Right atrium auricular region (tissue), 2 donors: ENCODE measurements at places on chromosomes 5 and 9. TPM values are rescaled to one million over a fixed set of nuclear protein-coding genes. Genes with fewer than 3 reads are reported as not detected.

NDFIP1 gene
- 69.3 TPM for total RNA-seq

MYMK gene
- total RNA-seq: not detected

IL3 gene
- total RNA-seq: not detected

TNFSF8 gene
- total RNA-seq: 0.22 TPM

SLC34A1 gene
- total RNA-seq: not detected

CDH12 gene
- total RNA-seq: not detected

PHF24 gene
- total RNA-seq: 0.67 TPM

HEMGN gene
- 0.63 TPM for total RNA-seq

FOXD4L6 gene
- not detected for total RNA-seq

PHF2 gene
- total RNA-seq: 24.7 TPM

MARCOL gene
- total RNA-seq: not detected

DNA sequence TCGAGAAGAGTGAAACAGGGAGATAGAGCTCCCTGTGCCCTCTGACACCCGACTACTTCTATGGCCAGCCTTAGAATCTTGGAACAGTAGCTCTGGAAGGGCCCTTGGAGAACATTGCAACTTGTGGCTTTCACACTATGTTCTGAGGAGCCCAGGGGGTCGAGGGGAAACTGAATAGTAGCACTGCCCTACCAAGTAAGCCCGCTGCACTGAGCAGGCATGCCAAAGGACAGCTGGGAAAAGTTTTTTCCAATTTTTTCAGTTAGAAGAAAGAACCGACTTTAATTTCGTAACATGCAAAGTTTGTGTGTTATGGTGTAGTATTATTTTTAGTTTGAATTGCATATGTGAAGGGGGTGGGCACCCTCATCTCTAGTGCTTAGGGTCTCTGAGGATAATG lies 10.9 kb downstream of the SMIM3 start:
- H3K27me3 ChIP-seq: no peaks in the 10 kb centered on the region
- no peaks in the 10 kb centered on the region for H3K4me1 ChIP-seq
- H3K4me3 ChIP-seq: no peak overlapping the region
- no peak overlapping the region for H3K27ac ChIP-seq
- DNase-seq: no peak

DNA sequence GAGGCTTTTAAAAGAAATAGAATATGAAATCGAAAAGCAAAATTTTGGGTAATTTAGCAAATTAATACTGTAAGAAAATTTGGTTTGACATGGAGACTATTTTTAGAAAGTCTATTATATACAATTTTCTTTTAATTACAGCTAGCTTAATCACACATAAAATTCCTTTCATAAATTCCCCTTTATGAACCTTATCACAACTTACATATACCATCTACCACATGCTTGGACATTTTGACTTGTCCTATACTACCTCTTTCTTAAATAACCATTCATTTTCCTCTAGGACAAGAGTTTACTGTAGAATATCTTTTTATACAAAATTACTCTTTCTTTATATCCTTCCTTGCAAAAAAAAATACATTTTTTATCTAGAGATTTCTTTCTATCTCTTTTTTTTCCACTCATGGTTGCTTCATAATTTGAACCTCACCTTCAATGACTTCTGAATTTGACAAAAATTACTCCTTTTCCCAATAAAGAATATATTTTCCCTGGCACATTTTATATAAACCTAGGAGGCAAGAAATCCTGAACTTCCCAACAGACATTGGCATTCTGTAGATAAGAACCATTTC lies 34.0 kb upstream of the SYK start:
- H3K36me3 ChIP-seq: no peaks in the 10 kb centered on the region
- DNase-seq: no peak
- H3K4me1 ChIP-seq: no peaks in the 10 kb centered on the region
- no peak overlapping the region for H3K27ac ChIP-seq

GRCh38 chr5:82597437-82597836 lies 319.3 kb upstream of the RPS23 start:
- H3K4me3 ChIP-seq: no peak overlapping the region
- no peaks in the 10 kb centered on the region for H3K27me3 ChIP-seq
- DNase-seq: no peak
- no peak overlapping the region for H3K27ac ChIP-seq
- H3K4me1 ChIP-seq: no peaks in the 10 kb centered on the region

DNA sequence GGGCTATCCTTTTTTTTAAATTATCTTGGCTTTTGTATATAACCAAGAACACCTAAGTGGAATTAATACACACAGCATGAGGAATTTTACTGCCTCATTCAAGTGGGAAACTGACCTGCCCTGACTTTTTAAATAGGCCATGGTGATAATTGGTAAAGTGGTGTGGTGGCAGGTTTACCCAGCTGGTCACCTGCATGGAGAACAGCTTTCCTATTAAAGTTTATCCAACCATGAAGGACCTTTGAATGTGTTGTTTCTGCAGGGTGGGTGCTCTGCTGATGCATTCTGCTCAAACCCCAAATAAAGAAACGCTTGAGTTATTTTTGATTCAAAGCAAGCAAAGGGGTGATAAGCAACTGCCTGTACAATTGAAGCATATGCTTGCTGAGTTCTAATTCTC lies 261.0 kb upstream of the GRIN3A start:
- no peaks in the 10 kb centered on the region for H3K27me3 ChIP-seq
- no peak for DNase-seq
- H3K4me3 ChIP-seq: no peak overlapping the region
- no peaks in the 10 kb centered on the region for H3K4me1 ChIP-seq
- no peaks in the 10 kb centered on the region for H3K36me3 ChIP-seq

- H3K4me3 ChIP-seq: no peak overlapping the region
- no peaks in the 10 kb centered on the region for H3K27me3 ChIP-seq
- no peaks in the 10 kb centered on the region for H3K36me3 ChIP-seq
- H3K4me1 ChIP-seq: peaks cover 95% of the 10 kb centered on the region
- no peak for DNase-seq
These were observed 56.7 kb downstream of the ARHGAP26 start for GRCh38 chr5:142826741-142827492.

- DNase-seq: no peak
- no peaks in the 10 kb centered on the region for H3K36me3 ChIP-seq
- H3K27ac ChIP-seq: no peak overlapping the region
- no peak overlapping the region for H3K4me3 ChIP-seq
- H3K4me1 ChIP-seq: peaks cover 35% of the 10 kb centered on the region
These were observed 8.7 kb downstream of the SNCB start for GRCh38 chr5:176621661-176622079.

- H3K4me1 ChIP-seq: no peaks in the 10 kb centered on the region
- no peaks in the 10 kb centered on the region for H3K36me3 ChIP-seq
- no peak overlapping the region for H3K27ac ChIP-seq
These were observed 5.5 kb downstream of the GGTA1 start for GRCh38 chr9:121494192-121494591.

DNA sequence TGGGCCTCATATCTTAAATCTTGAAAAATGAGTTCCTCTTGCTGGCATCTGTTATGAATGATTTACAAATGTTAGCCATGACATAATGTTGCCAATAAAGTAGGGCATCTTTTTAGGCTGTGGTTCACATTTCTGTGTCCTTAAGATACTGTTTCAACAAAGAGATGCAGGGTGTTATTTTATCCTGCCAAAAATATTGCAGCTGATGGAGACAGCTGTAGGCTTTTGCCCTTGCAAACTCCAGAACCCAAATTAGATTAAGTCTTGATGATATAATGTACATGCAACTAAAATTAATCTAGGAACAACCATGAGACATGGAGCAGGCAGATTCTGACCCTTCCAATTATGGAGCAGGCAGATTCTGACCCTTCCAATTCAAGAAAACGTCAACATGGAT lies 228.2 kb upstream of the GRIN3A start:
- no peaks in the 10 kb centered on the region for H3K4me1 ChIP-seq
- no peaks in the 10 kb centered on the region for H3K27me3 ChIP-seq
- H3K4me3 ChIP-seq: no peak overlapping the region

GRCh38 chr5:171614511-171614910 lies 171.1 kb upstream of the SMIM23 start:
- H3K4me1 ChIP-seq: no peaks in the 10 kb centered on the region
- no peaks in the 10 kb centered on the region for H3K36me3 ChIP-seq
- H3K27ac ChIP-seq: no peak overlapping the region
- H3K4me3 ChIP-seq: no peak overlapping the region
- H3K27me3 ChIP-seq: no peaks in the 10 kb centered on the region

DNA sequence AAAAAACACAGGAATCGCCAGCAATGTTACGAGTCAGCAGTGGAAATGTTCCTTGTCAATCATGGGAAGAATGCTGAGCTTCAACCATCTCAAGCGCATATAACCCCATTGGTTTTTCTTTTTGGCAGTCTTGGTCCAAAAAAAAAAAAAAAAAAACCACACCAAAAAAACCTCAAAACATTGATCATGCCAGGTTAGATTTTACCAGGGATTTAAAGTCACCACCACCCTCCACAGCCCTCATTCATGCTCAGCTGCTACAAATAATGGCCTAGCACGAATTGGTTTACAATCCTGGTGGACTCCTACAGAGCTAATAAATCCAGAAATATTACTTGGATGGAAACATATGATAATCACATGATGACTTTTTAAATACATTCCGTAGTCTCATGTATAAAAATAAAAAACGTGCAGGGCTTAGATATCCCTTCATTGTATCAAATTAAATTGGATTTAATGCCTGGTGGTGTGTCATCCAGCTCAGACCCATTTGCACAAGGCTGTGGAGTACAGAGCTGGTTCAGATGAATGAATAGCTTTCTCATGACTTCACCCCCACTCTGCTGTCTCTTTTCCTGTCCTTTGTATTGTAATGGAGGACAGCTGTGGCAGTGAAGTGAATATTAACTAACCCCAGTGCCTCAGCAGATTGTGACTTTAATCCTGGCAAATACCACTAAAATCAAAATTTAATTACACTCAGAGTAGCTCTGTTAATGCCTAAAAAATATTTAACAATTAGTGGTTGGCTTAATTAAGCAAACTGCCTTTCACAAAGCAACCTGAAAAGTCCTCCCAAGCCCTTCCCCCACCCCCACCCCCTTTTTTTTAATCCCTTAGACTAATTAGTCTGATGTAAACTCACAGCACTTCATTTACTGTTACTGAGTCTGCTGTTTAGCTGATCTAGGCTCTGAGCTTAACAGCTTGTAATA lies 626.5 kb upstream of the ZNF608 start:
- H3K4me1 ChIP-seq: no peaks in the 10 kb centered on the region
- no peak for DNase-seq
- H3K4me3 ChIP-seq: no peak overlapping the region
- H3K36me3 ChIP-seq: no peaks in the 10 kb centered on the region
- H3K27ac ChIP-seq: no peak overlapping the region

- H3K36me3 ChIP-seq: peaks cover 10% of the 10 kb centered on the region
- no peaks in the 10 kb centered on the region for H3K4me1 ChIP-seq
- DNase-seq: no peak
- no peak overlapping the region for H3K27ac ChIP-seq
These were observed 6.8 kb upstream of the FCHSD1 start for GRCh38 chr5:141657937-141658545.

DNA sequence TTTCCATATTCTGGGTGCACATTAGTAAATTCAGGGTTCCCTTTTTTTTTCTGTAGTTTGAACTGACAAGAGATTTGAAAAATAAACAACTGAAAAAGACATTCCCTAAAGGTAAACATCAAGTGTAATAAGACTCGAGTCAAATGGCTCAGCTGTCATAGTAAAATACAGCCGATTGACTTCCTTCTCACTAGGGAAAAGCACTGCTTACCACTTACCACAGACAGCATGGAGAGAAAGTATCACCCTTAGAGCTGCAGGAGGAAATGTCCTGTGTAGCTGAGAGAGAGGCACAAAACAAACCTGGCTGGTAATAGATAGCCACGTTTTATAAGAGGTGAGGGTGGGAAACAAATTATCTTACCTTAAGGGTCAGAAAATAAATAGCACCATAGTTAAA lies 12.1 kb upstream of the DMAC1 start:
- no peaks in the 10 kb centered on the region for H3K36me3 ChIP-seq
- H3K4me1 ChIP-seq: no peaks in the 10 kb centered on the region
- H3K4me3 ChIP-seq: no peak overlapping the region
- DNase-seq: no peak
- no peaks in the 10 kb centered on the region for H3K27me3 ChIP-seq

GRCh38 chr9:113712053-113712452 lies 164.1 kb upstream of the ZNF618 start:
- H3K4me3 ChIP-seq: no peak overlapping the region
- no peak for DNase-seq
- no peaks in the 10 kb centered on the region for H3K27me3 ChIP-seq
- H3K36me3 ChIP-seq: no peaks in the 10 kb centered on the region
- no peak overlapping the region for H3K27ac ChIP-seq

DNA sequence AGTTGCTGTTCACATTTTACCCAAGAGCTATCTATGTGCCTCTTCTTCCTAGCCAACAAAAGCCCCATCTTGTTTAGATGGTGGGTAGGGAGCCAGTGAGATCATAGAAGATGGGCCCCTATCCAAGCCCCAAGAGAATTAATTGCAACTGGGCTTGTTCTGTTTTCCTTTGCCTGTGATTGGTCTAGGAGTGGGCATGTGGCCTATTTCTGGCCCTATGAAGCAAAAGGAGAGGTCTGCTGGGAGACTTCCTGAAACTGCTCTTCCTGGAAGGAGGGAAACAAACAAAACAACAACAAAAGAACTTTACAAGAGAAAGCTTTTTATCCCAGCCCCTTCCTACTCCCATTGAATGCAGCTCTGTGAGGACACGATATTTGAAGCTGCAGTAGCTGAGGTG lies 32.5 kb upstream of the ALDOB start:
- no peaks in the 10 kb centered on the region for H3K36me3 ChIP-seq
- no peak overlapping the region for H3K4me3 ChIP-seq
- DNase-seq: no peak
- no peaks in the 10 kb centered on the region for H3K27me3 ChIP-seq
- H3K4me1 ChIP-seq: no peaks in the 10 kb centered on the region
- H3K27ac ChIP-seq: no peak overlapping the region

- H3K4me1 ChIP-seq: peaks cover 3% of the 10 kb centered on the region
- no peaks in the 10 kb centered on the region for H3K36me3 ChIP-seq
- no peak for DNase-seq
- H3K27ac ChIP-seq: no peak overlapping the region
These were observed 372.8 kb downstream of the KIAA0825 start for GRCh38 chr5:94245608-94246007.

DNA sequence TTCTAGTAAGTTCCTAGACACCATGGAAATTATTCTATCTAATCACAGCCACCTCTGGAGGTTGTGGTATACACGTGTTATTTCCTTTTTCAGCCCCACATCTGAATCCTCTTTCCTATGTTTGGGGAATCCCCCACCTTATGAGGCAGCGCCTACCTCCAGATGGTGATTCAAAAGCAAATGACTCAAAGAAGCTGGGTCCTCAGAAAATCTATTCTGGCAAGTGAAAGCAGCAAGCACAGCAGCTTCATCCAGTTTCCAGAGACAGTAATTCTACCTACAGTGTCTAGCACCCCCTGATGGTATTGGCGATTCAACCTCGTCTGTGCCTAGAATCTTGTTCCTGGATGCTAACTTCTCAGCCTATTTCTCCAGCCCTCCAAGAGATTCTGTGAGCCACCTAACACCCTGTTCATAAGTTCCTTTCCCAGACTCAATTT lies 43.0 kb downstream of the STRBP start:
- H3K4me3 ChIP-seq: no peak overlapping the region
- no peaks in the 10 kb centered on the region for H3K27me3 ChIP-seq
- no peaks in the 10 kb centered on the region for H3K36me3 ChIP-seq

GRCh38 chr5:20601678-20602100 lies 613.7 kb upstream of the CDH18 start:
- no peak for DNase-seq
- H3K4me1 ChIP-seq: no peaks in the 10 kb centered on the region
- no peak overlapping the region for H3K27ac ChIP-seq
- H3K27me3 ChIP-seq: no peaks in the 10 kb centered on the region

GRCh38 chr5:32678472-32678871 lies 32.6 kb upstream of the NPR3 start:
- H3K4me1 ChIP-seq: no peaks in the 10 kb centered on the region
- H3K27ac ChIP-seq: no peak overlapping the region
- DNase-seq: no peak
- no peaks in the 10 kb centered on the region for H3K36me3 ChIP-seq
- H3K27me3 ChIP-seq: no peaks in the 10 kb centered on the region
- no peak overlapping the region for H3K4me3 ChIP-seq
